ENCODE measurements at places on chromosomes 6 and 20.

DNA sequence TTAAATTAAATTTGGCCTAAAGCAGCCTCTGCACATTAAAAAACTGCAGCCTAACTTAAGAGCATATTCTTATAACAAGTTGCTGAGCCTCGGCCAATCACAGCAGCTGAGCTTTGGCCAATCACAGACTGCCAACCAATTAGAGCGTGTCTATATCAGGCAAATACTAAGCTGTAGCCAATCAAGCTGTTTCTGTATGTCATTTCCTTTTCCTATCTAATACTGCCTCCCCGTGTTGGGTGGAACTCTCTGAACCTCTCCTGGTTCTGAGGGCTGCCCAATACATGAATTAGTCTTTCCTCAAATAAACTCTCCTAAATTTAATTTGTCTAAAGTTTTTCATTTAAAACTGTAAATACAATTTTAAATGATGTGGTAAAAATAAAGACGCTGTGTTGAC, 3.9 kb upstream of the TMEM244 start:
- no peak for DNase-seq

- no peak for DNase-seq
Observed at GRCh38 chr6:100283285-100283684, 181.4 kb downstream of the SIM1 start.

- DNase-seq = no peak
Observed at GRCh38 chr6:4402477-4402976, 267.2 kb upstream of the ECI2 start.

DNA sequence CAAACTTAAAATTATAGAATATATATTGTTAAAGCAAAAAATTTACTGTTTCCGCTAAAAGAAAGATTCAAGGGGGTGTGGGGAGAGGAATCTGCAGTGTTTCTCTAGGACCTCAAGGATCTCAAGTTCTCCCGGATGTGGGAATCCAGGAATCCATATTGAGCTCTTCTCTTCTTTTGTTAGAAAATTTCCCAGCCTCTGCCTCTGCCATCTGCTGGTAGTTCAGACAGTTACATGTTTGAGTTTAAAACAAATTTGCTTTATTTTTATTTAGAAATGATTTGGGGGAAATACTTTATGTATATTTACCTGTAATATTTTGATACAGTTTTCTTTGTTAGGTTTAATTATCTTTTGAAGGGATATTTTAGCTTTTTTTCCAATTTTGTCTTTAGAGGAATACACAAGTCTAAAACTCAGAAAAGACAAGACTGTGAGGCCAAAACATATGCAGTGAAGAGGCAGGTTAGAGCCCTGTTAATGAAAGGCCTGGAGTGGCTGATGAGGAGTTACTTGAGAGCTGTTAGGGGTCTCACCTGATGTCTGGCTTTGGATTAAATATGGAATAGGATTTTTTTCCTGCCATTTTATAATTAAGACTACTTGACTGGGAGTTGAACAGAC, 268.8 kb downstream of the ARID1B start:
- no peak for DNase-seq

- no peak for DNase-seq
Observed at GRCh38 chr6:34383656-34384320, 8.7 kb downstream of the NUDT3 start.

DNA sequence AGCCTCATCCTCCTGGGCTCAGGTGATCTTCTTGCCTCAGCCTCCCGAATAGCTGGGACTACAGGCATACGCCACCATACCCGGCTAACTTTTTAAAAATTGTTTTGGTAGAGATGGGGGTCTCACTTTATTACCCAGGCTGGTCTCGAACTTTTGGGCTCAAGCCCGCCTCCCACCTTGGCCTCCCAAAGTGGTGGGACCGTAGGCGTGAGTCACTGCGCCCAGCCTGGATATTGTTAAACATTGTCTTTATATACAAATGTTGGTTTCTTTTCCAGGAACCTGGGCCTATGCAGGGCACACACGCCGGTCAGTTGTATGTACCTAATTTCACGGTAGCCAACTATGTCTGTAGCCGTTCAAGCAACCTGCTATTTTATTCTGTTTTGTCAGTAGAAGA, 60.1 kb downstream of the SYNJ2 start:
- DNase-seq = no peak

GRCh38 chr6:11329726-11330412, 97.4 kb upstream of the NEDD9 start:
- DNase-seq = no peak

DNA sequence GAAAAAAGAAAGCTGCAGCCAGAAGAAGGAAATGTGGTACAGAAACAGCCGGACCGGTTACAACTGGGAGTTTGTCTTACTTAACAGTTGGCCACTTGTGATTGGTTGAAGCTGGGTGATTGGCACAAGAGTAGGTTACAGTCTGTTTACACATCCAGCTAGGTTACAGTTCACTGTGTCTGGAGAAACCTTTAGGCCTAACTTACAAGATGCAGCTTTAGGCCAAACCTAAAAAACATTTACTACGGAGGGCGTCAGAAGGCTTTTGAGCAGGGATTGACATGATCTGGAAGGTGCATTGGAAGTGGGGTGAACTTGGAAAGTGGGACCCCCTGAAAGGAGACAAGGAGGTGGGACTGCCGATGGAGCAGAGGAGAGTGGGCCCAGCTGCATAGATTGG, 122.3 kb downstream of the BANF2 start:
- no peak for DNase-seq

DNA sequence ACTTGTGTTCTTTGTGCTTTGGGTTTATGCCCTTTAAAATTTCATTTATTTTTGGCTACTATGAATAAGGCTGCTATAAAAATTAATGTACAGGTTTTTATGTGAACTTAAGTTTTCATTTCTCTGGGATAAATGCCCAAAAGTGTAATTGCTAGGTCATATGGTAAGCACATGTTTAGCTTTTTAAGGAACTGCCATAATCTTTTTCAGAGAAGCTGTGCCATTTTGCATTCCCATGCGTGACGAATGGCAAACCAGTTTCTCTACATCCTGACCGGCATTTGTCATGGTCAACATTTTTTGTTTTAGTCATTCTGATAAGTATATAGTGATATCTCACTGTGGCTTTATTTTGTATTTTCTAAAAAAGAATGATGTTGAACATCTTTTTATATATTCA, 236.0 kb upstream of the SGK1 start:
- no peak for DNase-seq
